ENCODE measurements at places on chromosomes 5 and 9.

DNA sequence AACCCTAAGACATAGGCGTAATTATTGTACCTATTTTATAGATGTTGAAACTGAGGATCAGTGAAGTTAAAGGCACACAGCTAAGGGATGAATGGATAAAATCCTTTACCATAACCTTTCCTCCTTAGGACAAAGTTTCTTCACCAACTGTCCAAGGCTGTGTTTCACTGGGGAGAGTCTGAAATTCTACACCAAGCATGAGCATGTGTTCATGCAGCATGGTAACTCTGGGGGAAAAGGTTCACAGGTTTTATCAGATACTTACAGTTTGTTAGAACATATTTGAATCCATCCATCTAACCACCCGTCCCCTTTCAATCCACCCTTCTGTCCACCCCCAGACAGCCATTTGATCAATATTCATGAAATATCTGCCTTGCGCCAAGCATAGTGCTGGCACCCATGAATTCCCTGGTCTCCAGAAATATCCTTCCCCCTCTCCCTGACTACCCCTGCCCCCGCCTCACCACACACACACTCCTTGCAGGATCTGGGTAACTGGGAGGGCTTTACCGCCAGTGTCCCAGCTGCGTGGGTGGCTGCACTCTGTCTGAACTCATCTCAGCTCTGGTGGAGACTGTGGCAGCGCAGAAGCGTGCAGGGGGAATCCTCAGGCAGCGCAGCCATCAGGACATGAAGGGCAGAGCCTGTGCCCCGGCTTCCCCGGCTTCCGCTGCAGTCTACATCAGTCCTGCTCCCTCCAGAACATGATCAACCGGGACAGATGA lies 6.3 kb upstream of the KCNIP1 start:
- no peak for DNase-seq

DNA sequence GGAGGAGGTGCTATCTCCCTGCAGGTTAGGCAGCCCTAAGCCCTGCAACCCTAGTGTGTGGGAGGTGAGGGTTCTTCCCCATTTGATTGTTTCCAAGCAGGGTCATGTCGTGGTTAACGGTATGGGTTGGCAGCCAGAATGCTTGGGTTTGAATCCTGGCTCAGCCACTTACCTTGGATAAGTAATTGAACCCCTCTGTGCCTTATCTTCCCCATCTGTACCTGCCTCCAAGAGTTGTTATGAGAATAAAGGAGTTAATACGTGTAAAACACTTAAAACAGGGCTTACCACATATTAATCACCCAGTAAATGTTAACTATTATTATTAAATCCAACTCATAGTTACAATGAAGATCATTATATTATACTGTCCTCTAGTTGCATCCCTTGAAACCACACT lies 52.2 kb upstream of the SPATA31E1 start:
- no peak for DNase-seq

- DNase-seq: no peak
These were observed 11.1 kb downstream of the ARSB start for GRCh38 chr5:78974011-78974410.

DNA sequence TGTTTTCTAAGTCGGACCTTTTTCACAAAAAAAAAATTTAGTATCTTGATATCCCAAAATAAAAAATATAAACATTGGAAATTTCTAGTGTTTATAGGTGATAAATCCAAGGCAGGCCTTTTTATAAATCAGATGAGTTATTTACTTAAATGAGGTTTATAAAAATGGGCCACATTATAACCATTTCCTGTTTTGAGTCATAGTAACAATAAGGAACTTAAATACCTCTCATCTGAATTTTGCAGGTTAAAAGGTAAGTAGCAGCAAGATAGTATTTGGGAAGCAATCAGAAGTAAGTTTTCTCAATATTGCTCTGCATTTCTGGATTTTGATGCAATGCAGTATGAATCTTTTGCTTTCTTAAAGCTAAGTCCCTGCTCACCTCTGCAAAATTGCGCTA lies 3.9 kb downstream of the SPTAN1 start:
- no peak for DNase-seq

DNA sequence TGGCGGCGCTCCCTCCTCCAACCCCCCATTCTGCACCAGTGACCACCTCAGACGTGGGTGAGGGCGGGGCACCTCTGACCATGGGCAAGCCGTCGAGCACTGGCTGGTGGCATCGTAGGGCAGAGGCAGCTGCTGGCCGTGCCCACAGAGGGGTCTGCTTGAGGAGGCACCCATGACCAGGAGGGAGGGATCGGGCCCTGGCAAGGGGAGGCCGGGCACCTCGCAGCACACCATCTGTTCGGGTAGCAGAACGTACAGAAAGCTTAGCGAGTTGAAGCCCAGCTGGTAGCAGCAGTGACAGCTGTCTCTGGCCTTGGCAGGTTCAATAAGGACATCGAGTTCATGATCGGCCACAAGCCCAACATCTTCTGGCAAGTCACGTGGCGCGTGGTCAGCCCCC lies 4.3 kb upstream of the SLC6A18 start:
- no peak for DNase-seq

GRCh38 chr5:143564417-143564816 lies 160.9 kb upstream of the NR3C1 start:
- no peak for DNase-seq

- no peak for DNase-seq
These were observed 507.6 kb downstream of the CETN3 start for GRCh38 chr5:89901983-89902382.

GRCh38 chr9:121240472-121241135 lies 27.4 kb upstream of the GSN start:
- no peak for DNase-seq

GRCh38 chr5:53133020-53133419 lies 23.5 kb upstream of the MOCS2 start:
- no peak for DNase-seq
